MCF 10A (cell line): ENCODE measurements at places on chromosomes 16 and 17. TPM values are rescaled to one million over a fixed set of nuclear protein-coding genes. Genes with fewer than 3 reads are reported as not detected.

Gene COX11
- total RNA-seq = 29.6 and 38.5 TPM in 2 replicates

Gene KRTAP4-3
- not detected in 2 replicates for total RNA-seq

Gene TANGO6
- 14.6 and 21.8 TPM in 2 replicates for total RNA-seq

Gene TMEM114
- not detected in 2 replicates for total RNA-seq

Gene STAC2
- total RNA-seq = 0.47 and 1.2 TPM in 2 replicates
